Activated naive CD8-positive, alpha-beta T cell treated with anti-CD3 and anti-CD28 coated beads, Interleukin-2, amount 50 U/mL, for 16 hours (primary cell): ENCODE measurements at places on chromosomes 12 and 14.

- DNase-seq: no peak
Observed at GRCh38 chr12:38555620-38556591, 239.3 kb downstream of the ALG10B start.

- no peak for DNase-seq
Observed at GRCh38 chr12:32255588-32255987, 143.8 kb upstream of the FGD4 start.

- DNase-seq: no peak
Observed at GRCh38 chr12:94867066-94867855, 136.2 kb downstream of the NDUFA12 start.

- DNase-seq: no peak
Observed at GRCh38 chr14:31419967-31420318, 407 bp downstream of the HEATR5A start.

GRCh38 chr12:43988838-43989560 is 153.1 kb downstream of the TMEM117 start:
- DNase-seq: no peak

DNA sequence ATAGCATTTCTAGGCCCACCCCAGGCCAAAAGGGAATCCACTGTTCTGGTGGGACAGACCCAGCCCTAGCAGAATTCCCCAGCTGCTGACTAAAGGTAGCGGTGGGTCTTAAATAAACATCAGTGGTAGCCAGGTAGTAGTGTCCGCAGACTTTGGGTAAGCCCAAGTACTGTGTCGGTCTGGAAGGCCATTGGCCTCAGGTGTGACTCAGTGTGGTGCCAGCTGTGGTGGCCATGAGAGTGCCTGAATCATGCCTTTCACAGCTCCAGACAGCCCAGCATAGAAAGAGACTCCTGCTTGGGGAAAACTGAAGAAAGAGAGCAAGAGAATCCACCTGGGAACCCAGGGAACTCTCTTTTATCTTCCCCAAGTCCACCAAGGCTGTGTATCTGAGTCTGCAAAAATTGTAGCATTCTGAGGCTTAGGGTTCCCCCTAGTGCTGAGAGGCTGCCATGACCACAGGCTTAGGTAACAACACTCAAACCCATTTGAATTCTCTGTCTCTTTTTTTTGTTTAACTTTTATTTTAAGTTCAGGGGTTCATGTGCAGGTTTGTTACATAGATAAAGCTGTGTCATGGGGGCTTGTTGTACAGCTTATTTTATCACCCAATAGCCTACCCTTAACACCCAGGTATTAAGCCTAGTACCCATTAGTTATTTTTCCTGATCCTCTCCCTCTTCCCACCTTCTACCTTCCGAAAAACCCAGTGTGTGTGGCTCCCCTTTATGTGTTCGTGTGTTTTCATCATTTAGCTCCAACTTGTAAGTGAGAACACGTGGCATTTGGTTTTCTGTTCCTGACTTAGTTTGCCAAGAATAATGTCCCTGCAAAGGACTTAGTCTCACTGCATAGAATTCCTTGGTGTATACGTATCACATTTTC is 16.7 kb upstream of the CD163L1 start:
- no peak for DNase-seq
